ENCODE measurements at places on chromosomes 11 and 22.
A peak's percentile ranks its signal among the peaks of the same experiment; 100 is the strongest.

- no peak for DNase-seq
Observed at GRCh38 chr11:1776331-1776851, 12.7 kb upstream of the CTSD start.

- no peak for DNase-seq
Observed at GRCh38 chr11:439315-440064, 2.3 kb downstream of the ANO9 start.

DNA sequence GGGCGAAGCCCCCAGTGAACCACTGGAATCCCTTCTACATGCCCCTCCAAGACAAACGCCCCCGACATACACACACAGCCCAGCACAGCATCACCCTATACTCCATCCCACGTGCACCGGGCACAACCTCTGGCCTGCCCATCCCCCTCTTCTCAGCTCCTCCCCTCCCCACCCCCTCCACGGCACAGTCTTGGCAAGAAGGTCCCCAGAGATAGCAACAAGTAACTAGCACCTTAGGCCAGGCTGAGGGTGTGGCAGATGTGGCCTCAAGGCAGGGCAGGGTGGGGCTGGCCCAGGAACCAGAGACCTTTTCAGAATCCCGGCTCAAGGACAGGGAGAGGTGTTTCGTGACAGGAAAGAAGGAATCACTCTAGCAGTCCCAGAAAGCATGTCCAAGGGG, 54.3 kb downstream of the CYTH4 start:
- DNase-seq, result no peak

DNA sequence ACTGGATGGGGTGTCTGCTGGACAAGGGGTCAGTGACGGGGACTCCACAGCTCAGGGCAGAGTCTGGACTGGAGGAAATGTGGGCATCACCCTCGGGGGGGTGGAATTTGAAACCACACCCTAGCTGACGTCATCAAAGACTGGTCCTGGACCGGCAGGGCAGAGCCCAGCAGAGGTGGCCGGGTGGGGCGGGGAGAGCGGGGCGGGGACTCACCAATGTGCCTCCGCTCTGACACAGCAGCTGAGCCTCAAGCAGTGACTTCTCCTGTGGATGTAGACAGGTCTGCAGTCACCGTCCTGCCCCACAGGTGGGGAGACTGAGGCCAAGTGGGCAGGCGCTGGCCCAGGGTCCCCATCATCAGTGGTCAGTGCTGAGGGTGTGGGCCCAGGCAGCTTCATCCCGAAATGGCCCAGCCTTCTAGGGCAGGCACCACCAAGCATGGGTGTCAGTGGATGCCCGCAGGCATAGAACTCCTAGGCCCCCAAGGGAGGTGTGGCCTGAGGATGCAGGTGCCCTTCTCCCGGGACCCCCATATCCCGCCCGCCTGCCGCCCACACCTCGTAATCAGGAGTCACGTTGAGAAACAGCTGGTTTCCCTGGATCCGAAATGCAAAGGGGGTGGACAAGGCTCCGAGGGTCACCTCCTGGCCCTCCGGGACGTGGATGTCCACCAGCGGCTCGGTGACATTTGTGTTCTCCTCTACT, 603 bp downstream of the CDHR5 start:
- no peak for DNase-seq

GRCh38 chr22:50260801-50261614, 475 bp downstream of the MAPK12 start:
- DNase-seq, result peak; percentile 14

DNA sequence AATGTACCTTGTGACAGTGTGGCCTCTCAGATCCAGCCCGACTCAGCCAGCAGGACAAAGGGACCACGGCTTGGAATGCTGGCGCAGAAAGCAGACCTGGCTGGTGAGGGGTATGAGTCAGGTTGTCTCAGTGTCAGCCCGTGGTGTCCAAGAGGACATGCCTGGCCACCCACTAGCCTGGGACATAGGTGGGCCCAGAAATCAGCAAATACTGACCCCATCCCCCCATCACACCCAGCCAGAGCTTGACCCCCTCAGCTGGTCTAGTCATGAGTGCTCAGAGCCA, 4.5 kb downstream of the BANF1 start:
- DNase-seq, result no peak

- no peak for DNase-seq
Observed at GRCh38 chr11:67179892-67180490, 60.9 kb downstream of the KDM2A start.

- DNase-seq, result no peak
Observed at GRCh38 chr22:17079572-17079971, 5.2 kb upstream of the IL17RA start.

GRCh38 chr11:134358856-134359490, 27.2 kb downstream of the GLB1L2 start:
- DNase-seq, result no peak

GRCh38 chr11:117011541-117011898, 86.7 kb downstream of the SIK3 start:
- no peak for DNase-seq

DNA sequence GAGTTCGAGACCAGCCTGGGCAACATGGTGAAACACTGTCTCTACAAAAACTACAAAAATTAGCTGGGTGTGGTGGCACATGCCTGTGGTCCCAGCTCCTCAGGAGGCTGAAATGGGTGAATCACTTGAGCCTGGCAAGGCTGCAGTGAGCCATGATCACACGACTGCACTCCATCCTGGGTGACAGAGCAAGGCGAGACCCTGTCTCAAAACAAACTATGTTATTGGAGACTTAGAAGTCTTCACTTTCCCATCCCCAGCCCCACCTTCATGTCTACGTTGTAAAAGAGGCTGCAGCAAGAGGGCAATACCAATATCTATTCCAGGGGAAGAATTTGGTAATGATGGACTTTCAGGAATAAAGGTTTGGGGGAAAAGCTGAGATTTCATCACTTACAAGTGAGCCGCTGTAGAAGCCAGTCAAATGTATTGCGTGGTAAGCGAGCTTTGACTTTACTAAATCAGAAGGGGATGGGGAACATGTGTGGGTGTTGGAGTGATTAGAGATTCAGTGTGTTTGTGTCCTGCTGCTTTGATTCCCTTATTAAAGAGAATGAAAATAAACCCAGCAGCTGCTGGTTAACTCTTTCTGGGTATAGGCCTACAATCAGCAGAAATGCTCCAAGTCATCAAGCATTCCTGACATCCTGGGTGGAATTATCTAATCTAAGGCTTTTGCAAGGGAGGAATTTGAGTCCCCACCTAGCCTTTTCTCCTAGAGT, 53.7 kb downstream of the UBASH3B start:
- DNase-seq, result no peak

- DNase-seq, result no peak
Observed at GRCh38 chr11:2345050-2345449, 32.1 kb upstream of the CD81 start.

GRCh38 chr11:15660496-15660895, 545.8 kb downstream of the INSC start:
- DNase-seq, result no peak

DNA sequence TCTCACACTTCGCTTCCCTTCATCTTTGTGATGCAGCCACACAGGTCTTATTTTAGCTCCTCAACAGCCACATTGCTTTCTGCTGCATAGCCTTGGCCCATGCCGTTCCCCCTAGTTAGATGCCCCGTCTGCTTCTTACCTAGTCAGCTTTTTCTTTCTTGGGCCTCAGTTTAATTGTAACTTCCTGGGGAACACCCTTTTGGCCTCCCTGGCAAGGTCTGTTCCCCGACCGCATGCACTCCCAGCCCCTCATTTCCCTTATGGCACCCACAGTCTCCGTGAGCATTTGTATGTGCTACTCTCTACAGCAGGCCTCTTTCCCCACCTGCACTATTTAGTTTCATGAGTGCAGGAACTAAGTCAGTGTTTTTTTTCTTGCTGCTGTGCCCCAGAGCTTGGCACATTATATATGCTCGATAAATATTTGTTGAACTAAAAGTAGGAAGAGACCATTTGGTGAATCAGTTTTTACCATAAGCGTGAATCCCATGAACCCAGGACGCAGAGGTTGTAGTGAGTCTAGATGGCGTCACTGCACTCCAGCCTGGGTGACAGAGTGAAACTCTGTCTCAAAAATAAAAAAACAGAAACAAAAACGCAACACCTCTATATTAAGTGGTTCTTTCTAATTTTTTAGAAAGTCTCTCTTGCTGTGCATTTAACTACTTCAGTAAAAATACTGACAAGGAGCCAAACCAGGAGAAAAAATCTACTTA, 38.5 kb downstream of the TNRC6B start:
- DNase-seq, result no peak

DNA sequence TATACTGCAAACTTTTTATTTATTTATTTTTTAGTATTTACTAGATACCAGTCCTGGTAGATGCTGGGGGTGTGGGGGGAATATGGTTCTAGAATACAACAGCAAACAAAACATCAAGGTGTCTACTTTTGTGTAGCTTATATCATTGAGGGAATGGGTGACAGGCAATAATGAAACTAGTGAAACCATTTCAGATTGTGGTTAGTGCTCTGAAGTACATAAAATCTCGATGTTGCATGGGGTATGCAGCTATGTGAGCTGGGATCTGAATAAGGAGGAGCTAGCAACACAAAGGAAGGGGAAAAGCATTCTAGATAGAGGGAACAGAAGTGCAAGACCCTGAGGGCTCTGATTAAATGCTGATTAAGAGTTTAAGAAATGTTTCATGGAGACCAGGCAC, 103.5 kb downstream of the WT1 start:
- no peak for DNase-seq

DNA sequence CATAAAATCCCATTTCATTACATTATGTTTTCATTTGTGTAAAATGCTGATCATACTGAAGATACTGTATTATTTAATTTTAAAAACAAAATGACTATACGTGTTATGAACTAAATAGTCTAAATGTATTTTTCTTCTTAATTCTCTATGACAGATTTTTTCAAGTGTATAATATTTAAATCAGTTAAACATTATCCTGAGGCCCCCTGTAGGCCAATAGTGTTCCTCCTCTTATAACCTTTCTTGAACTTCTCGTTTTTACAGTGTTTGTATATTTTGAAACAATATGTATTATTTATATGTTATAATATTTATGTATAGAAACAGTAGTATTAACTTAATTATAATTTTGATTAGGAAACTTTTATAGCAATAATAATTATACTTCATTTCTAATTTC, 151.1 kb upstream of the CHORDC1 start:
- no peak for DNase-seq

- no peak for DNase-seq
Observed at GRCh38 chr11:119618208-119618909, 110.6 kb downstream of the NECTIN1 start.

DNA sequence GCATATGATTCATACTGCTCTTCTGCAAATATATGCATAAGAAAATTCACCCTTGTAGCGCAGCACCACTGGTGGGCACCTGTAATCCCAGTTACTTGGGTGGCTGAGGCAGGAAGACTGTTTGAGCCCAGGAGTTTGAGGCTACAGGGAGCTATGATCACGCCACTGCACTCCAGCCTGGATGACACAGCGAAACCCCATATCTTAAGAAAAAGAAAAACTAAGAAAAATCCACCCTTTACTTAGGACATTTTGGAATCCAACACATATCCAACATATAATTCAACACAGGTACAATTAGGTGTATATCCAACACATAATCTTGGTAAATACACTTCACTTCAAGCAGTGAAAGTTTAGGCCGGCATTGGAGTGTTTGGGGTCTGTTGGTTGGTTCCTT, 255.5 kb upstream of the PITPNB start:
- DNase-seq, result no peak

- no peak for DNase-seq
Observed at GRCh38 chr11:33842236-33842915, 49.5 kb downstream of the LMO2 start.

- DNase-seq, result no peak
Observed at GRCh38 chr22:48357196-48357595, 1470.5 kb downstream of the BRD1 start.

DNA sequence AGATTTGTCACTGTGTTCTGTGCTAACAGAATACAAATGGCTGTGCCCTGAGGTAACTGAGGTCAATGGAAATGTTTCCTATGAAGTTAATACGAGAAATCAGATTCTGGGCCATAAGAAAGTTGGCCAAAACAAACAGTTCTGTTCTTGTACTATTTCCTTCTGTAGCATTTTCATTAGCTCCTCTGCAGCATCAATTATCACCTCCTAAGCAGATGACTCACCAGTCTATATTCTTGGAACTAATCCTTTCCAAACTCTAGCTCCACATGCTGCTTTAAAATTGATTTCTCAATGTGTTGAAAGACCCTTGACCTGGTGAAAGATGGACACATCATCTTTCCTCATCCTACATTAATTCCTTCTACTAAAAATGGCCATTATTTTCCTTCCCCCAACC, 736.0 kb downstream of the NELL1 start:
- DNase-seq, result no peak

- no peak for DNase-seq
Observed at GRCh38 chr11:77647654-77648305, 10.2 kb upstream of the CLNS1A start.

DNA sequence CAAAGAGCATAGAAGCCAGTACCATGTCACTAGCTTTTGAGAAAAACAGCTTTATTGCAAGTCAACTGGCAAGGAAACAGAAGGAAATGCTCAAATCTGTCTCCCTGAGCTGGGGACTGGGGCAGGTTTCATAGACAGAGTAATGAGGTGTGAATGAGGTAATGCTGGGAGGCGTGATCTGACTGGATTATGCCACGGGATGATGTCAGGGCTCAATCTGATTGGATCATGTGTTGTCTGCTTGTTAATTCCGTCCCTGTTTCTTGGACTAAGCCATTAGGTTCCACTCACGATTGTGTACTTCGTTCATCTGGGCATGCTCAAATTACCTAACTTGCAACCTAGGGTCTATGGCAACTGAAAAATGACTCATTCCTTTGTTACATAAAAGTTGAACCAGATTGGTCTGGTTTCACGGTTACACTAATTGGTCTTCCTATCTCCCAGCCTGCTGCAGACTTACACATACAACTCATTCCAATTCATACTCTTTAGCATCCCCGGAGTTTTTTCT, 20.2 kb upstream of the OR10A5 start:
- no peak for DNase-seq

DNA sequence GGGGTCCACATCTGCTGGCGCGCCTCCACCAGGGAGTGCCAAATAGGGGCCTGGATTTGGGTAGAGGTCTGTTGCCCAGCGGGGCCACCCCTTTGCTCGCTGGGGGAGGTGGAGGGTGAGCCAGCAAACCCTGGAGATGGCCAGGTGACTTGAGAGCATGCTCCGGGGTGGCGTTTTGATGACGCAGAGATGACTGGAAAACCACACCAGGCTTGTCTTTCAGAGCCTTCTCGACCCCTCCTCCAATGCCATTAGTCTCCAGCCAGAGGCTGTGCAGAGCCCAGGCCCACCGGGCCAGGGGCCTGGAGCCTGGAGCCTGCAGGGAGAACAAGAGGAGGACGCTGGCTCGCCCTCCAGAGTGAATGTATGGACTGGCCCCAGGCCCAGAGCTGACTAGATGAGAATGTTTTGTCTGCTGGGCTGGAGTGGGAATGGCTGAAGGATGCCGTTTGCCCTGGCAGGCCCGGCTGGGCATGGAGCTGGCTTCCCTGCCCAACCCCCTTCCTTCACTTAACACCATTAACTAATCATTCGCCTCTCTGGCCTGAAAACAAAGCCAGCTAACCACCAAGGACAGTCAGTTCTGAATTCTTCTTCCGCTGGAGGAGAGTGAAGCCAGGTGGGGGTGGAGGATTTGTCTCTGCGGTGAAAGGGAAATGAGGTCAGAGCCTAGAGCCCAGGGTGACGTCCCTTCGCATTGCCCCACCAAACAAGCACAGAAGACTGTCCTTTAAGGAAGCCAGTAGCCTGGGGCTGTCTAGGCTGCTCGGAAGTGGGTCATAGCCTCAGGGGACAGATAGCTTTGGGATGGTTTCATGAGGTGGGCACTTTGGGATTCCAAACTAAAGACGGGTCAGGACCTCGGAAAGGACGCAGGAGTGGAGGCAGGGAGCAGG, 1.6 kb upstream of the MCAM start:
- no peak for DNase-seq
